NCI-H748 treated with DMSO at 0.1 percent for 48 hours (cell line): ENCODE measurements at places on chromosomes 3 and 15.

DNA sequence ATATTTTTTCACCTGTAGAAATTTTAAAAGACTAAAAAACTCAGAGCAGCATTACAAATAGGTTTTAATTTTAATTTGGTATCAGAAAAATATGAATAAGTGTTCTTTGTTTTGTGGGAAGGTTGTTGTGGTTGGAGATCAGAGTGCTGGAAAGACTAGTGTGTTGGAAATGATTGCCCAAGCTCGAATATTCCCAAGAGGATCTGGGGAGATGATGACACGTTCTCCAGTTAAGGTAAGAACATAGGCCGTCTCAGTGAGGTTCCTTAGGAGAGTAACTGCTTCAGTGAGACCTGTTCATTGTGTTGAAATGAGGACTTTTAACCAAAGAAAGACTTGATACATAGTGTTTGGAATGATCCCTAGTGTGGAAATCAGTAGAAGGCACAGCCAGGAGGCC, 44.8 kb downstream of the OPA1 start:
- no peak for DNase-seq

- DNase-seq = no peak
Observed at GRCh38 chr3:42192334-42193200, 73.4 kb downstream of the CCK start.

- no peak for DNase-seq
Observed at GRCh38 chr3:100457811-100458210, 34.6 kb upstream of the TMEM45A start.

DNA sequence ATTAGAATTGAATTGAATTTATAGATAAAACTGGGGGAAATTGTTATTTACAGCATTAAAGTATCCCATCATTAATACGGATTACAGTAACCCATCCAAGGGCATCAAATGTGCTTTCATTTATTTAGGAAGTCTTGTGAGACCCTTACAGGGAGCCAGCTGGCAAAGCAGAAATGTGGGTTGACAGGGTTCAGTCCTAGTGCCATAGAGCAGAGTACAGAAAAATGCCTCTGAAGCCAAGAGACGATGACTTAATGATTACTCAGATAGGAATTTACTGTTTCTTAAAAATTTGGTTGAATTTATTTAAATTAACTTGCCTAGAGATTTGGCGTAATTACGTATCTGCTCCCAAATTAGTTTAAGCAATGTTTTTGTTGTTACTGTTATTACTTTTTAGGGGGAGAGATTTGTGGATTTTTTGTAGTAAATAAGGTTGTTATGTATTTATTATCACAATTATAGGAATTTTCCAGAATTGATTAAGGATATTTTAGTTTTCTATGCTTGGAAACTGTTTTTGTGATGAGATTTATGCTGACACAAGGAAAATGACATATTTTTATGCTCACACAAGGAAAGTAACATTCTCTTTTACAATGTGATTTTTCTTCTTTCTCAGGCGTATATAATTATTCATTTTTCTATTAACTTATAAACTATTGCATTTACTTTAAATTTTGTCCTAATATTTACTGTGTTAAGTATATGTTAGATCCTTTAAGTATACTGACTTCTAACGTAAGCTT, 152.0 kb downstream of the EPHA6 start:
- DNase-seq = no peak

DNA sequence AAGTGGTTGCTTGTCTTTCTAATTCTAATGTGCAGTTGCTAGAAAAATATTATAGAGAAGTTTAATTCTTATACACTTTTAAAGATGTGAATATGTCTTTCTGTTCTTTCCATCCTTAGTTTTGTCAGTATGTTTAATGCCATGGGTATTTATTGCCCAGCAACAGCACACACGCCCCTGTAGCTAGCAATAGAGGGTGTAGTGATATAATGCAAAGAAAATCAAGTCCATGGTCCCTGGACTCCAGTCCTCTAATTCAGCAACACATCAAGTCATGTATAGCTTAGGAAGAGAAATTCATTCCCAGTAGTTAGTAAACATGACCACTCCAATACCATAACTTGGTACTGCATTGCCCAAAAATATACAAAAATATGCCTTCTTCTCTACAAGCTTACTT, 292.4 kb upstream of the NR2F2 start:
- DNase-seq = no peak

DNA sequence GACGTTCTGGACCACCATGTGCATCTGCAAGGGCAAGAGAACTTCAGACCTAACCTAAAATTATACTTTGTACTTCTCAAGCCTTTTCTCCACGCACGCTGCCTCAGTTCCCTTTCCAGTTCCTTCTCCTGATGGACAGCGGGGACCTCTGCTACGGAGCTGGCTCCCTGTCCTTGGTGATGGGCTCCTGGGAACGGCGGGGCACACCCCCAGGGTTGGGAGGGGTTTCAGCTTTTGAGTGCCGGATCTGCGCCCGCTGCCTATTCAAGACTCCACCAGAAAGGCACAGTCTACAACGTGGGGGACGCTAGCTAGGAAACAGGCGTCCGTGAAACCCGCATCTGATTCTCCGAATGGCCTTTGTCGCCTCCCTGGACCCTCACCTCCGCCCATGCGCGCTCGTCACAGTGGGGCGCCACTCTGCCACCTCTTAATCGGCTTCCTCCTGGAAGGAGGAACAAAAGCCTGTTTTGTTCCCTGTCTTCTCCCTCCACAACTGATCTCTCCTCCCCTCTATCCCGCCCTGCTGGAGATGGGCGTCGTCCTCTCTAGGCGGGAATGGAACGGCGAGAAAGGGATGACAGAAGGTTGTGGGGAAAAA, 2.2 kb downstream of the GPR149 start:
- peak; percentile 24 for DNase-seq
